ENCODE measurements at places on chromosomes 7 and 10. TPM values are rescaled to one million over a fixed set of nuclear protein-coding genes. Genes with fewer than 3 reads are reported as not detected.

DNA sequence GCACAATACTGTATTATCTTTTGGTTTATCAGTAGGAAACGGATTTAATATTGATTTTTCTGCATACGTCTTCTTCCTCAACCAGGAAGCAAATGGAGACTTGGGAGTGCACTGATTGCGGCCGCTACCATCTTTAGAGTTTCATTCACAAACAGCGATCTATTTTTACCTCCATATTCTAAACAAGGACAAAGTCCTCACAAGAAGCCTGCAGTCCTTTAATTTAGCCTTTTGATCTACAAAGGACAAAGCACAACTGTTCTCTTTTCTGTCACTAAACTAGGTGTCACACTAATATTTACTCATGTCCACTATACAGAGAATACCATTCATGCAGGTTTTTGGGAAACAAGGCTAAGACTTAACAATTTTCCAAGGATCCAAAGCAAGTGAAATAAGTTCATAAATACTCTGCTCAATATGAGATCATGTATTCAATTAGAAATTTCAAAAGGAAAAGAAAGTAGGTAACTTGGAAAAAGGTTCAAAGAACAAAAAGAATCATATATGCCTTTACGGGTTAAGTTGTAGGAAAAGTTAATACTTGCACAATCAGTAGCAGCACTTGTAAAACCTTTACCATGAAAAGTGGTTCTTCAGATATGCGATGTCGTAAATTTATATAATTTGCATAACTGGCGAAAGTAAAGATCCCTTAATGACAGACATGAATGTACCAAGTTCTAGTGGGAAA, 92.1 kb downstream of the UPF2 start:
- no peak overlapping the region for H3K27ac ChIP-seq
- DNase-seq, result no peak
- H3K4me1 ChIP-seq, result no peaks in the 10 kb centered on the region
- no peaks in the 10 kb centered on the region for H3K27me3 ChIP-seq
- no peak overlapping the region for H3K4me3 ChIP-seq

GRCh38 chr7:94761451-94761850, 105.5 kb upstream of the SGCE start:
- H3K27me3 ChIP-seq, result no peaks in the 10 kb centered on the region
- no peak overlapping the region for H3K4me3 ChIP-seq
- no peak for DNase-seq
- no peaks in the 10 kb centered on the region for H3K36me3 ChIP-seq
- H3K4me1 ChIP-seq, result no peaks in the 10 kb centered on the region

DNA sequence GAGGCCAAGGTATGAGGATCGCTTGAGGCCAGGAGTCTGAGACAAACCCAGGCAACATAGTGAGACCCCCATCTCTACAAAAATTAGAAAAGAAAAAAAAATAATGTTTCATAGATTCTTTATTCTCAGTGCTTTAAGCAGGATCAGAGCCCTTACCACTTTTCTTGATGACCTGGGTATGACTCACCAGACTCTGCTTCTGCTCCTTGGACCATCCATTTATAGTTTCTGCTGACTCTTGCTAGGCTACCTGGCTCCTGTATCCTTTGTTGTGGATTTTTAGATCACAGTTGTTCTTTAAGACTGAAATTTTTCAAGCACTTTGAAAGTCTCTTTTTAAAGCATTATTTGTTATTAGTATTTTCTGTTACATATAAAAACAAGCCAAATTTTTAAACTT, 411.1 kb downstream of the GFRA1 start:
- H3K4me3 ChIP-seq, result no peak overlapping the region
- DNase-seq, result no peak
- H3K4me1 ChIP-seq, result no peaks in the 10 kb centered on the region
- no peak overlapping the region for H3K27ac ChIP-seq

- H3K27me3 ChIP-seq, result no peaks in the 10 kb centered on the region
- no peak overlapping the region for H3K27ac ChIP-seq
- no peak overlapping the region for H3K4me3 ChIP-seq
- no peak for DNase-seq
Observed at GRCh38 chr10:79357180-79357579, 9.9 kb downstream of the PPIF start.

Gene BPGM
- total RNA-seq, result 49.7 TPM

All from neural progenitor cell (in vitro differentiated cells).